Tongue (tissue), 3 donors: ENCODE measurements at places on chromosomes 2 and 18. TPM values are rescaled to one million over a fixed set of nuclear protein-coding genes. Genes with fewer than 3 reads are reported as not detected.

Gene DLX1
- total RNA-seq, result 2.4 TPM

GRCh38 chr18:11362856-11363255 is 213.5 kb upstream of the PIEZO2 start:
- no peak for DNase-seq

DNA sequence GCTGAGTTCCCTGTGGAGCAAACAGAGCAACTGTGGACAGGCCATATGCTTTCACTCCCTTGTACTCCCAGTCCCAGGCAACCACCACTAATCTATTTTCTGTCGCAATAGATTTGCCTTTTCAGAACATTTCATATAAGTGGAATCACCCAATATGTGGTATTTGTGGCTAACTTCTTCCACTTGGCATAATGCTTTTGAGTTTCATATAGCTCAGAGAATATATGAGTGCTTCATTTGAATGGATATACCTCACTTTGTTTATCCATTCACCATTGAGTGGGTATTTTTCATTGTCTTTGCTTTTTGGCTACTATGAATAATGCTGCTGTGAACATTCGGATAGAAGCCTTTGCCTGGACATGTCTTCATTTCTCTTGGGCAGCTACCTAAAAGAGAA is 151.9 kb downstream of the CERS6 start:
- DNase-seq, result no peak

Gene MC2R
- total RNA-seq, result not detected

Gene SERPINB11
- total RNA-seq, result 1.0 TPM

DNA sequence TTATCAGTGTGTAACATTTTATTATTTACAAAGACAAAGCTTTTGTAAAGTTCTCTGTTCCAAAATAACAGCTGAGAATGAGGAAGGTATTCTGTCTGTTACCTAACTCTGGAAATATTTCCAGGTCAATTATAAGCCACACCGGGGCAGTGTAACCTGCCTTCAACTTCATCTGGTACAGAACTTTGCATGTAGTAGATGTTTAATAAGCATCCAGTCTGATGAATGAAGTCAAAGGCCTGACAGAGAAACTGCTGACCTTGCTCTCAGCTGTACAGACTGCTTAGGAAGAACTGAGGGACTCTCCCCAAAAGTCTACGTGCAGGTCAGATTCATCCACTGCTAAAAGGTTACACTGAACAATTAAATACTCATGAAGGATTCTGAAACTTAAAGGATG is 43.3 kb downstream of the WDFY1 start:
- no peak for DNase-seq

- DNase-seq, result peak; percentile 77
These were observed 105.0 kb upstream of the ALK start for GRCh38 chr2:30026091-30027055.

Gene SERPINB2
- total RNA-seq, result 9.7 TPM

GRCh38 chr18:33944493-33944892 is 280.2 kb downstream of the NOL4 start:
- DNase-seq, result no peak

Gene RASGRP3
- 109 TPM for total RNA-seq

Gene REG1A
- not detected for total RNA-seq

DNA sequence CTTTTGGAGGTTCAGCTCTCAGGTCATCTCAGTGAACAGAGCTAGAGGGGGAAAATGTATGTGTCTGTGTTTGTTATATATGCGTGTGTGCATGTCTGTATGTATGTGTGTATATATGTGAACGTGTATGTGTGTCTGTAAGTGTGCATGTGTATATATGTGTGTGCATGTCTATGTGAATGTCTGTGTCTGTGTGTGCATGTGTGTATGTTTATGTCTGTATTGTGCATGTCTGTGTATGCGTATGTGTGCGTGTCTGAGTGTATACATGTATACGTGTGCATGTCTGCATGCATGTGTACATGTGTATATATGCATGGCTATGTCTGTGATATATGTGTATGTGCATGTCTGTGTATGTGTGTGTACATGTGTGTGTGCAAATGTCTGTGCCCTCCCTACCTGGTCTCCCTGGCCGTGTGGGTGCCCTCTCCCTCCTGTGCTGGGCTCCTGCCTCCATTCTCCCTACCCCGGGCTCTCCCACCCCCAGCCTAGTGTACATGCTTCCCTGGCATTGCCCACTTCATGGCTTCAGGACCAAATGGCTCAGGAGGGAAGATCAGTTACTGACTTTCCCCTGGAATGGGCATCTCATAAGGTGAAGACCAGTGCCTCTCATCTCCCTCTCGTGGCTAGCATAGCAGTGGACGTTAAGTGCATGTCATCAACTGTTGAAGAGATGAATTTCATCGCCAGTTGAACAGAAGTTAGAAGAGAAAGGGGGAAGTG is 49.9 kb downstream of the TRAF3IP1 start:
- DNase-seq, result no peak

- DNase-seq, result no peak
These were observed 221.9 kb downstream of the OTX1 start for GRCh38 chr2:63272560-63272959.

DNA sequence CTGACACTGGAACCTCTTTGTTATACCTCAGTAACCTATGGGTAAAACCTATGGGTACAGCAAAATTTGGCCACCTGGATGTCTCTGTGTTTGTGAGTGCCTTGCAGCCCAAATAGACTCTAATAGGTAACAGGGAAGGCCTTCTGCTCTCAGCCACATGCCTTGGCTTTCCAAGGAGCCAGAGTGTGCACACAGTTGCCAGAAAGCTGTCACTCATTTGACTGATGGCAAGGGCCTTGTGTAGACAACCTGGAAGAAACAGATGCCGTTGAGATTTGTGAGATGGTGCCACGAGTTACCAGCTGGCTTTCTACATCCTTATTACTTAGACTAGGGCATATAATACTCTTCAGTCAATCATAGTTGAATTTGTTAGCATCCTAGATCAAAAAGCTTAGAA is 90.1 kb upstream of the RAB12 start:
- no peak for DNase-seq

DNA sequence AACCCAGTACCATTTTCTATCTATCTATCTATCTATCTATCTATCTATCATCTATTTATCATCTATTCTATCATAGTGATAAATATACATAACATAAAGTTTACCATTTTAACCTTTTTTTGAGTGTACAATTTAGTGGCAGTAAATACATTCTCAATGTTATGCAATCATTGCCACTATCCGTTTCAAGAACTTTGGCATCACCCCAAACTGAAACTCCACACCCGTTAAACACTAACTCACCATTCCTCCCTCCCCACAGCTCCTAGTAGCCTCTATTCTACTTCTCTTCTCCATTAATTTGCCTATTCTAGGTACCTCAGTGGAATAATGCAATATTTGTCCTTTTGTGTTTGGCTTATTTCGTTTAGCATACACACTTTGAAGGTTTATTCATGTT is 82.5 kb upstream of the KCNE4 start:
- DNase-seq, result peak; percentile 44

Gene HOXD13
- total RNA-seq, result not detected

Gene AUP1
- 60.9 TPM for total RNA-seq

Gene PSMA8
- not detected for total RNA-seq

GRCh38 chr2:28929581-28929980 is 35.1 kb downstream of the WDR43 start:
- DNase-seq, result no peak

Gene C2orf66
- not detected for total RNA-seq

Gene RAB27B
- 3.7 TPM for total RNA-seq

DNA sequence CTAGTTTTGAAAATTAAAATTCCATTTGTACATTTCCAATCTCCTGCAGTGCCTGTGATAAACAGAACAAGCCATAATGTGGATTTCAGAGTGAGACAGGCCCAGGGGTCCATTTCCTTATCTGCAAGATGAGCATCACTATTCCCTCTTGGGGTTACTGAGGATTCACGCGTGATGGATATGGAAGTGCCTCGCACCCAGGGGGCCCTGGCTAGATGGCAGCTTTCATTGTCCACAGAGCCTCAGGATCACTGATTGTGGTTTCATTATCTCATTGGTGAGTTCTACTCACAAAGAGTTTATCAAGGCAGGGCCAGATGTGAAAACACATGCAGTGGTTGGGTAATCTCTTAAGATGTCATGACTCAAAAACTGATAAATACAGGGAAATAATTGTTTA is 11.6 kb downstream of the CNGA3 start:
- no peak for DNase-seq

GRCh38 chr2:26314243-26314642 is 31.7 kb upstream of the SELENOI start:
- DNase-seq, result no peak

Gene VWA3B
- 0.10 TPM for total RNA-seq

Gene SERPINB5
- total RNA-seq, result 25.3 TPM

GRCh38 chr2:144378551-144378950 is 141.4 kb downstream of the ZEB2 start:
- DNase-seq, result peak; percentile 44

- no peak for DNase-seq
These were observed 110.5 kb downstream of the DYSF start for GRCh38 chr2:71563872-71564271.

DNA sequence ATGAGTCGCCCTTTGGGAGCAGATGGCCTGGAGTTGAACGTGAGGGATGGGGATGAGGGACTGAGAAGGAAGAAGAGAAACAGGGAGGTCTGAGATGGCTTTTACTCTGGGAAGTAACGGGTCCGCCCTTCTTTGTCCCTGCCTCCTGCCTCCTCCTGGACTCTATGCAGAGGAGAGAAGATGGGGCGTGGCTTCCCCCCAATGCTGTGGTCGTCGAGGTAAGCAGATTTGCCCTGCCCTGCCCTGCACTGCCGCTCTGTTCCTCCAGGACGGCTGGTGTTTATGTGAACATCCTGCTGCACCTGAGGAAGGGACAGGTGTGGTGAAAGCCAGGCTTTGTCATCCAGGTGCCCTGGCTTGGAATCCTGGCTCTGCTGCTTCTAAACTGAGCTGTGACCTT is 13.5 kb upstream of the NTSR2 start:
- no peak for DNase-seq

Gene AGAP1
- 33.0 TPM for total RNA-seq

- no peak for DNase-seq
These were observed 77.8 kb upstream of the EHBP1 start for GRCh38 chr2:62627667-62628066.

- peak; percentile 85 for DNase-seq
These were observed 29.6 kb upstream of the RPL31 start for GRCh38 chr2:100972452-100972851.

DNA sequence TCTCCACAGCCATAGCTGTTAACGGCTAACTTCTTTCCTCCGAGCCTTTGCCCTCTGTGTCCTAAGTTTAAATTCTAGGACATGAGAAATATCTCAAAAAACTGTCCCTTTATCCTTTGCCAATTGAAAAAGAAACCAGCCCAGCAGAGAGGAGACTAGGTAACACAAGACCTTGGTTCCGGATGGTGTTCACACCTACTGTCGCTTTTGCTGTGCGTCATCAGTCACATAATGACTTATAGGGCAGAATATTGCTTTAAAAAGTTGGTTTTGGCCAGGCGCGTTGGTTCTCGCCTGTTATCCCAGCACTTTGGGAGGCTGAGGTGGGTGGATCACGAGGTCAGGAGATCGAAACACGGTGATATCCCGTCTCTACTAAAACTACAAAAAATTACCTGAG is 66.2 kb downstream of the SP3 start:
- DNase-seq, result no peak

GRCh38 chr18:24837066-24837465 is 376.6 kb downstream of the HRH4 start:
- peak; percentile 60 for DNase-seq

Gene CHMP1B
- 44.6 TPM for total RNA-seq

Gene ASTL
- not detected for total RNA-seq

Gene EVX2
- total RNA-seq, result not detected

Gene ALLC
- not detected for total RNA-seq

Gene CPS1
- 2.8 TPM for total RNA-seq

GRCh38 chr2:8065191-8065590 is 616.7 kb upstream of the ID2 start:
- no peak for DNase-seq

GRCh38 chr2:176135035-176135440 is 5.5 kb downstream of the HOXD8 start:
- no peak for DNase-seq
